ENCODE measurements at places on chromosomes 11 and 22. TPM values are rescaled to one million over a fixed set of nuclear protein-coding genes. Genes with fewer than 3 reads are reported as not detected.

Gene TRIM64C
- total RNA-seq: not detected

Gene PHF21B
- total RNA-seq: not detected

Gene BLID
- 8.2 TPM for total RNA-seq

Gene CECR2
- 0.10 TPM for total RNA-seq

Gene SLC5A4
- total RNA-seq: 2.6 TPM

Gene GGT5
- 21.3 TPM for total RNA-seq

Gene BATF2
- total RNA-seq: 0.98 TPM

Gene CCDC90B
- 52.6 TPM for total RNA-seq

Gene LDHAL6A
- not detected for total RNA-seq

Gene FGF19
- total RNA-seq: not detected

Gene BIK
- 0.76 TPM for total RNA-seq

Gene CD3D
- not detected for total RNA-seq

Gene PAMR1
- 1.6 TPM for total RNA-seq

Gene MPPED1
- total RNA-seq: under 0.01 TPM

Gene OR52H1
- total RNA-seq: 0.65 TPM

Gene CDC45
- total RNA-seq: 26.5 TPM

Gene KDELR3
- total RNA-seq: 43.3 TPM

Gene SIK2
- 13.1 TPM for total RNA-seq

Gene ENDOD1
- total RNA-seq: 29.7 TPM

Gene TEX54
- 0.98 TPM for total RNA-seq

Gene OR52A1
- not detected for total RNA-seq

Gene FAM180B
- total RNA-seq: not detected

Gene ZFTA
- 24.7 TPM for total RNA-seq

Gene RIN1
- 11.8 TPM for total RNA-seq

Gene DERL3
- total RNA-seq: not detected

Gene MUC6
- not detected for total RNA-seq

Gene GPHA2
- total RNA-seq: not detected

Gene C11orf16
- total RNA-seq: not detected

Gene BIRC3
- total RNA-seq: 4.3 TPM
